ENCODE measurements at places on chromosomes 5 and 9.

DNA sequence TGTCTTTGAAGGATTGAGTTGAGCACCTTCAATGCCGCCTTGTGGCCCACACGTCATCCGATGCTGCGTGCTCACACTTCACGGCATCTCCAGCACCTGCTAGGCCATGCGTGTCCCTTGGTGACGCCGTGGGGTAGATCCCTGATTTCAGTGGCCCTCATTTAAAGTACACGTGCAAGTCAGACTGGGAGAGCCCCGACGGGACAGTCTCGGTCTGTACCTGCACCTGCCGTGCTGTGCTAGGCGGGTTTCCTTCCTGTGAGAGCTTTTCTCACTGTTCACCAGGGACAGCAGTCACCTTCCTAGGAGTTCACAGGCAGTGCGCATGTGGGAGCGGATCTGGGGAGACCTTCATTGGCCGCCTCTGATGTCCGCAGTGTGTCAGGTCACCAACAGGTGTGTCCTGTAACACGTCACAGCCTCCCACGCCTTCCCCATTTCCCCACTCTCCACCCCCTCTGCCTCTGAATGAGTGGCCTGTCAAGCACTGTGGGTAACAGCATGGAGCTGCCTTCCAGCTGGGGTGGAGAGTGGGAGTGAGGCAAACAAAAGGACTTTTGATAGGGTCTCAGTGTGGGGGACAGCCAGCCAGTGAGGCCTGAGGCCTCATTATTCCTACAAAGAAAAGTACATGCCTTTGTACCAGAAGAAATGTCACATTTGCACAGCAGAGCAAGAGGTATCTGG, 236.4 kb downstream of the FANCC start:
- DNase-seq: no peak

GRCh38 chr9:4936277-4936676, 48.8 kb upstream of the JAK2 start:
- DNase-seq: no peak

GRCh38 chr9:86303316-86303975, 21.1 kb upstream of the ISCA1 start:
- no peak for DNase-seq

DNA sequence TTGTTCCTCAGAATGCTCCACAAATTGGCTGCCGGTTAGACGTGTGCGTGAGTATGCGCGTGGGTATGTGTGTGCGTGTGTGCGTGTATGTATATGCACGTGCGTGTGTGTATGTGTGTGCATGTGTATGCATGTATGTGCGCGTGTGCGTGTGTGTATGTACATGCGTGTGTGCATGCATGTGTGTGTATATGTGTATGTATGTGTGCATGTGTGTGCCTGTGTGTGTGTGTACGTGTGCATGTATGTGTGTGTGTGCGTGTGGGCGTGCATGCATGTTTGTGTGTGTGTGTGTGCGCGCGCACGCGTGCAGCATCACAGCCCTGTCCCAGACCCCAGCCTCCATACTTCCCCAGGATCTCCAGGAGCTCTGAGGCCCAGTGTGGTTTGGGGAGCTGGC, 183.1 kb upstream of the IER5L start:
- no peak for DNase-seq

DNA sequence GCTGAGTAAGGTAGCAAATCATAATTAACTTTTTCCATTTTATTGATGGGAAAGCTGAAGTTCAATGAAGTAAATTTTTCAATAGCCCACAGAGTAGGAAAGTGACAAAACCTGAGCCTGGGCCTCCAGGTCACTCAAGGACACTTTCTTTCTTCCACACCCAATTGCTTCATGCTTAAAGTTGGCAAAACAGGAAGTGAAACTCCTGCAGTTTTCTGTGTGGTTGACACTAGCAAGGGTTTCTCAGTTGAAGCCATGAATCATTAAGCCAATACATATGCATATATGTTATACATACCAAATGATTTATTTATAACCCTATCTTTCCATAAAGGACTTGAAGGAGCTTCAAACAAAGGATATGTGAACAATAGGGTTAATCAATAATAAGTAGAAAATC, 13.9 kb downstream of the TLR4 start:
- no peak for DNase-seq

DNA sequence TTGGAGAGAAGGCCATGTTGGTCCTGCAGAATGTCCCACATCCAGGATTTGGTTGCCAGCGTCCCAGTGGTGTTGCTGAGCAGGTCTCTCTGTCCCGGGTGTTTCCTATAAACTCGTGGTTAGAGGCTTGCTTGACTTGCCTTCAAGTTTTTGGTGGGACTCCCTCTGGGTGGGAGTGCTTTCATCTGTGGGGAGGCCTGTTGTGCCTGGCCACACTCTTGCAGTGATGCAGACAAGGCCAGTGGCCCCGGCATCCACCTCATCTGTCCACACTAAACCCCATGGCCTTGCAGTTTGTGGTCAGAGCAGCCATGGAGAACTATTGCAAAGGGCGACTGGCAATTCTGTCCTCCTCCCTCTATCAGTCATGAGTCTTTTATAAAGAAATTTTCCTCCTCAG, 71.8 kb downstream of the PHF2 start:
- DNase-seq: no peak

- no peak for DNase-seq
Observed at GRCh38 chr5:10036136-10036815, 213.4 kb downstream of the ATPSCKMT start.

DNA sequence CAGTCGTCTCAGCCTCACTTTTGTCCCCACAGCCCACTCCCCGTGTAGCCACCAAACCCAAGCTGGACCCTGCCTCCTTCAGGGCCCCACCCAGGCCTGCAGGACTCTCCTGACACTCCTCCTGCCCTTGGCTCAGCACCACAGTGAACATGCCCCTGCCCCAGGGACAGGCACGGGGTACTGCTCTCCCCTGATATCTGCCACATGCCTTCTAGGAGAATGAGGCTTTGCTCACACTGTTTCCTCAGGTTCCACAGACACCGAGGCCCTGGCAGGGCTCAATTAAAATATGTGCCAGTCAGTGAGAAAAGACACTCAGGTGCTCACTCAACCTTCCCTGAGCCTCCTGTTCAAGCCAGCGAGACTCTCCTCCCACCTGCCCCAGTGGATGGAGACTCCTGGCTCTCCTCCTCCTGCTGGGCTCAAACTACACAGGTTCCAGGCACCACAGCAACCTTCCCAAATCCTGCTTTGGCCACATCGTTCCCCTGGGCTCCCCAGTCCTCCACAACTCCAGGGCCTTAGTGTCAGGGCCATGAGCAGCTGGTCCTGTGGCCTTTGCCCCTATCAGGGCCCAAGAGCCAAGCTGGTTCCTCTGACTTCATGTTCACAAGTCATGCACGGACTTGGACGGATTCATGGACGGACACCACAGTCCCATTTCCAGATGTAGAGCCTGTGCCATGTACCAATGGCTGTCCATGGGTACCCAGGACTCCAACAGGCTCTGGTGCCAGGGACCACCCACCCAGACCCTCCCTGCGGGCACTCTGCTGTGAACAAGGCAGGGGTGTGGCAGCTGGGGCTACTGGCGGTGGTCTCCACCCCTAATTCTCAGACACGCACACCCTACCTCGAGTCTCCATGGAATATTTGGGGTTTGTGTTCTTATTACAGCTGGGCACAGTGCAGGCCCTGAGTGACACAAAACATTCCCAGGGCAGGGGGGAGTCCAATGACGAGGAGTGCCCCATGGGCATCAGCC, 36.6 kb downstream of the BICD2 start:
- no peak for DNase-seq

GRCh38 chr5:149915392-149916260, 29.0 kb downstream of the PDE6A start:
- no peak for DNase-seq

DNA sequence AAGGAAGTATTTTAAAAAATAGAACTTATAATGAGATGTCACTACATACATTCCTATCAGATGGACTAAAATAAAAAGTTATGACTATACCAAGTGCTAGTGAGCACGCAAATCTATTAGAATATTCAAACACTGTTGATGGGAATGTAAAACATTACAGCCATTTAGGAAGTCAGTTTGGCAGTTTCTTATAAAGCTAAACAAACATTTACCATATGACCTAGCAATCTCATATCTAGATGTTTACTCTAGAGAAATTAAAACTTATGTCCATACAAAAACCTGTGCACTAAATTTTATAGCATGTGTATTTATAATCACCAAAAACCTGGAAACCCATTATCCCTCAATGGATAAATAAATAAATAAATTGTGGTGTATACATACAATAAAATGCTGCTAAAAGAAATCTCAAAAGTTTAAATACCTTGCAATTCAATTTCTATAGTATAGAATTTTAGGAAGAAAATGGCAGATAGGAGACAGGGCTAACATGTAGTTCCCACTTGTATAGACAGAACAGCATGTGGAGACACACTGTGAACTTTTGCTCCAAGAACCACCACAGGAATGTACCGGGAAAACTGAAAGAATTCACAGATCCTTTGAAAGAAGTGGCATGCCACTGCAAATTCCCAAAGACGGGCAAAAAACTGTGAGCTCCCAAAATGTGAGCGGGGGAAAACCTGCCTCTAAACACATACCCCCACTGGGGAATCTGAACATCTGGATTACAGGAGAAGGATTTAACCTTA, 174.6 kb upstream of the SPEF2 start:
- no peak for DNase-seq

GRCh38 chr9:125996791-125997190, 249.6 kb downstream of the PBX3 start:
- no peak for DNase-seq

- no peak for DNase-seq
Observed at GRCh38 chr5:89417990-89418389, 535.0 kb upstream of the MEF2C start.

- DNase-seq: no peak
Observed at GRCh38 chr5:37867654-37868053, 27.8 kb upstream of the GDNF start.

DNA sequence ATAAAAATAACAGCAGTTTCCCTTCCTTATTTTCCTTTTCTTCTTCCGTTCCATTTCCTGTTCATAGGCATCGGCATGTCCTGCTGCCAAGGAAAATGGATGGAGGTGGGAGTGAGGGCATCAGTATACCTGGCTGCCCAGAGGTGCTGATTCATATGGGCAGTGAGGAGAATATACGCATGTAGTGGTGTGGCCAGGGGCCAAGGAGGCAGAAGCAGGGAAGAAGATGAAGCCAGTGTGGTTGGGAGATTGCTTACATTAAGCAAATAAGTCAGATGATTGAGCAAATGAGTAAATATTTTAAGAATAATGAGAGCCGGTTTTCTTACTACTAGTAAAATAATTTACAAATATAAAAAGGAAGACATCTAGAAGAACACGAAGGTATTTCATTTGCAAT, 344.9 kb upstream of the PAPPA start:
- no peak for DNase-seq

DNA sequence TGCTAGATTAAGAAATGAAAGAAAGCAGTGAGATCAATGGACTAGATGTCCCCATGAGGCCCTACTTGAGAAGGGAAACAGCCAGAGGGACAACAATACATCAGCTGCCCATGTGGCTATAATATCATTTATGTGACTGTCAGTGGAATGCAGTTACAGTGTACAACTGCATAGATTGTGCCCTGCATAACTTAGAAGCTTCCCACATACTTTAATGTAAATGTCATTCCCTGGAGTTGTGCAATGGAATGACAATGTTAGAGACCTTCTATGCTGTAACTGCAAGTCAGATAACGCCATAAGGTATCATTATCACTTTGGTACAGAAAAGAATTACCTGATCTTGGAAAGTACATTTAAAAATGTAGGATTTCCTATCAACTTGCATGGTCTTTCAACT, 67.4 kb downstream of the FBN2 start:
- DNase-seq: no peak

- no peak for DNase-seq
Observed at GRCh38 chr9:72875221-72875620, 77.6 kb downstream of the ALDH1A1 start.

- no peak for DNase-seq
Observed at GRCh38 chr5:129857116-129857515, 47.1 kb upstream of the CHSY3 start.

GRCh38 chr9:108273988-108274387, 581.8 kb downstream of the ACTL7B start:
- no peak for DNase-seq

- DNase-seq: no peak
Observed at GRCh38 chr9:115353681-115354080, 235.7 kb upstream of the TNC start.

DNA sequence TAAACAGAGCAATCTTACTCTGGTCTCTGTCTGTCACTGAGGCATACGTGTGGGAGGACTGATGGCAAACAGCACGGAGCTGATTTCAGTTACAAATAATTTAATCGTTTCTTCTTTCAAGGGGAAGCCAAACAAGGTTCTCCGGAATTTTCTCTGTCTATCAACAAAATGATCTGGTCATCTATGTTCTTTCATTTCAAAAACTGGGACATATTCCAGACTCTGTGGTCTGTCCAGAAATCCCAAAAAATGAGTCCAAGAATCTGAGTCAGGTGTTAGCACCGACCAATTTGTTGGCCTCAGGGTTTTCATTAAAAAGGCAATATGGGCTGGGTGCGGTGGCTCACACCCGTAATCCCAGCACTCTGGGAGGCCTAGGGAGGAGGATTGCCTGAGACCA, 69.9 kb upstream of the ZNF608 start:
- no peak for DNase-seq

- DNase-seq: no peak
Observed at GRCh38 chr5:177963966-177964365, 32.1 kb downstream of the PROP1 start.

DNA sequence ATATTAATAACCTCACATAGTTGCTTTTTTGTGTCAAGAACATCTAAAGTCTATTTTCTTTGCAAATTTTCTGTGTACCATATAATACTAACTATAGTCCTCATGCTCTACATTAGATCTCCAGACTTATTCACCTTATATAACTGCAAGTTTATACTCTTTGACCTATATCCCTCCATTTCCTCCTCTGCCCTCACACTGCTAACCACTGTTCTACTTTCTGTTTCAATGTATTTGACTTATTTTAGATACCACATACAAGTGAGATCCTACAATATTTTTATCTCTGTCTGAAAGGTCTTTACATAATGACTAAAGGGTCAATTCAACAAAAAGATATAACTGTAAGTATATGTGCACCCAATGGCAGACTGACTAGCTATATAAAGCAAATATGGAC, 789.7 kb upstream of the ZNF608 start:
- DNase-seq: no peak

DNA sequence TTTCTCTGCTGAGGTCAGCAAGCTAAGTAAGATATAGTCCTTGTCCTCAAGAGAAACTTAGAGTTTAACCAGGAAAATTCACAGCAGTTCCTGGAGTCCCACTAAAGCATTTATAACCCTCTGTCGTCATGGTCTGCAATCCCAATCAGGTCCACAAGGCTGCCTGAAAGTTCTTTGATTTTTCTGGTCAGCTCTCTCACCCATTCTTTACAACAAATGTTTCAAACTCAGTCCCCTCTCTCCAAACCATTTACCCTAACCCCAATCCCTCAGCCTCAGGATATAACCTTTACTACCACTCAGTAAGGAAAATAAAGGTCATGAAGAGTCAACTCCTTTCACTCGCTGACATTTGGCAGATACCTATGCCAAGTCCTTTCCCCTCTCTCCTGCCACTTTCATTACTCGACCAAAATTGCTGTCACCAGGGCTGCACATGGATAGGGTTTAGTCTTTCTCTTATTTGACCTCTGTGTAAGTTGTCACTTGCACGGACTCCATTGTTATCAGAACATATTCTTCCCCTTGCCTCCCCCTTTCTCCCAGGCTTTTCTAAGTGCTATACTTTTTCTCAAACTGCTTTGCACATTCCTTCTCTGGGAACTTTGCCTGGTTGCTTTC, 936.6 kb downstream of the NR2F1-AS1 start:
- DNase-seq: no peak

Data from activated CD8-positive, alpha-beta memory T cell treated with anti-CD3 and anti-CD28 coated beads for 1 hour (primary cell).